Activated CD4-positive, alpha-beta T cell treated with anti-CD3 and anti-CD28 coated beads, Interleukin-2, amount 50 U/mL, for 24 hours (primary cell): ENCODE measurements at places on chromosomes 7 and 10.

DNA sequence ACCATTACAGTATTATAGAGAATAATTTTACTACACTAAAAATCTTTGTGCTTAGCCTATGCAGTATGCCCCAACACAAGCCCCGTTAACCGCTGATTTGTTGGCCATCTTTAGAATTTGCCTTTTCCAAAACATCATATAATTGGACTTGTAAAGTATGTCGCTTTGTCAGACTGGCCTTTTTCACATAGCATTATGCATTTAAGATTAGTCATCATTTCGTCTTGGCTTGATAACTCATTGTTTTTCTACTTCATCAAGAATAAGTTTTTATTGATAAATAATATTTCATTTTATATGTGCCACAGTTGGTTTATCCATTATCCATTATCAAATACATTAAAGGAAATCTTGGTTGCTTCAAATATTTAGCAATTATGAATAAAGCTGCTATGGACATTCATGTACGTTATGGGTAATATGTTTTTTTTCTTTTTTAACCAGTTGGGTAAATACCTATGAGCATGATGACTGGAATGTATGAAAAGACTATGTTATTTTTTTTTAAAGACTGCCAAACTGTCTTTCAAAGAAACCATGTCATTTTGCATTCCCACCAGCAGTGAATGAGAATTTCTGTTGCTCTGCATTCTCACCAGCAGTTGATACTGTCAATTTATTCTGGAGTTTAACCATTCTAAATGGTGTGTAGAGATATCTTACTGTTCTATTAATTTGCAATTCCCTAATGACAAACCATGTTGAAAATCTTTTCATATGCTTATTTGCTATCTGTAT lies 273.1 kb upstream of the KCND2 start:
- no peak for DNase-seq

- DNase-seq: no peak
Measured at GRCh38 chr10:79123547-79123963, 54.8 kb downstream of the ZMIZ1 start.

- no peak for DNase-seq
Measured at GRCh38 chr10:14570800-14571199, 203.9 kb downstream of the FAM107B start.

DNA sequence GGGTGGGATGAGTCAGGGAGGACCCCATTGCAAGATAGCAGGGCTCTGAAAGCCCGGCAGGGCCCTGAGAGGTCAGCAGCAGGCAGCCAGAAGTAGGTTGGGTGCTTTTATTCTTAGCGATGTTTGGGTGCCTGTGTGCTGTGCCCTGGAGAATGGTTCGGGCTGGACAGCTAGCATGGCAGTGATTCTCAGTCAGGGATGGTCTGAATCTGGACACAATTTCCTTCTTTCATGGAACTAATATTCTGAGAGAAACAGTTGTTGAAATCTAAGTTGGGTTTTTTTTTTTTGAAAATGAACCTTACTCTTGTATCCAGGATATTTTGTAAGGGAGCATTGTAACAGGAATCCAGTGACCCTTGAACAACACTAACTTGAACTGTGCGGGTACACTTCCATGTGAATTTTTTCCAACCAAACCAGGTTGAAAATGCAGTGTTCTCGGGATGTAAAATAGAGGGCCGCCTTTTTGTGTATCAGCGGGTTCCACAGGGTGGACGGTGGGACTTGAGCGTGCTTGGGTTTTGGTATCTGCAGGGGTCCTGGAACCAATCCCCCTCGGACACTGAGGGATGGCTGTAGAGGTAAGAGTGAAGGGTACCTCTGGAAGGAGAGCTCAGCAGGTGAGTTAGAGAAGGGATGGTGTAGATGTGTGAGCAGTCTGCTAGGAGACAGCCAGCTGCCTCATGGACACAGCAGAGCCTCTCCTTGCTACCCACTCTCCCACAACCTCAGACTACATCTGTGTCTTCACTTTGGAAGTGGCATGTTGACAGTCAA lies 12.5 kb downstream of the CCNY start:
- no peak for DNase-seq

GRCh38 chr7:91039033-91039432 lies 225.2 kb upstream of the FZD1 start:
- DNase-seq: no peak
